ENCODE measurements at places on chromosomes 12 and 14.

DNA sequence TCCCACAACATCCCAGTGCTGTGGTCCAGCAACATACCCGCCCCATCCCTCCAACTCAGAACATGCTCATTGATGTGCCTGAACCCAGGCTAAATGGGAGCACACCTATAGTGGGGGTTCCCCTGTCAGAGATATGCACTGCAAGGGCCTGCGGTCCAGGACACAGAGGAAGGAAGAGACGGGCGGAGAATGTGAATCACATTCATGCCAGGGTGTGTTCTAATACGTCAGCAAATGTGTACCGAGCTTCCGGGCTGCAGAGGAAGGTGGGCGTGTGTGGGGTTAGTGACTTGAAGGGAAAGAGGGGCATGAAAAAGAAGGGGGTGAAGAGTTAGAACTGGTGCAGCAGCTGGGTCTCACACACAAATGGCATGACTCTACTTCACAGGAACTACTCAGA, 83.7 kb downstream of the DPF3 start:
- no peak for DNase-seq

GRCh38 chr12:1696800-1697199, 5.9 kb downstream of the ADIPOR2 start:
- DNase-seq, result no peak

DNA sequence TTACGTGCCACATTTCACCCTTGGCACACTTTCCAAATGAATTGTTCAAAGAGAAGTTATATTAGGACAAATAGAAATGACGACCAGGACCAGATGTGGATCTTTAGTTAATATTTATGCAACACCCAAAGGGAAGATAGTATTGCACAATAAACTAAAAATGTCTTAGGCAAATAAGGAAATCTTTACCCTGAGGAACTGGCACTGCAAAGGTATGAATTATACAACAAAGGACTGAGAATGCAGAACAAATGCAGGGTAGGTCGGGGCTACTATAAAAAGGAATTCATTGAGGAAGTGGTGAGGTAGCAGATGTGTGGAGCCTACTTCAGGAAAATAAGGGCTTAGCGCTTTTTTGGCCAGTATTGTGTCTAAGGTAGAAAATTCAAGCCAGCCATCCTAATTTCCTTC, 3.9 kb upstream of the TMTC2 start:
- DNase-seq, result no peak

DNA sequence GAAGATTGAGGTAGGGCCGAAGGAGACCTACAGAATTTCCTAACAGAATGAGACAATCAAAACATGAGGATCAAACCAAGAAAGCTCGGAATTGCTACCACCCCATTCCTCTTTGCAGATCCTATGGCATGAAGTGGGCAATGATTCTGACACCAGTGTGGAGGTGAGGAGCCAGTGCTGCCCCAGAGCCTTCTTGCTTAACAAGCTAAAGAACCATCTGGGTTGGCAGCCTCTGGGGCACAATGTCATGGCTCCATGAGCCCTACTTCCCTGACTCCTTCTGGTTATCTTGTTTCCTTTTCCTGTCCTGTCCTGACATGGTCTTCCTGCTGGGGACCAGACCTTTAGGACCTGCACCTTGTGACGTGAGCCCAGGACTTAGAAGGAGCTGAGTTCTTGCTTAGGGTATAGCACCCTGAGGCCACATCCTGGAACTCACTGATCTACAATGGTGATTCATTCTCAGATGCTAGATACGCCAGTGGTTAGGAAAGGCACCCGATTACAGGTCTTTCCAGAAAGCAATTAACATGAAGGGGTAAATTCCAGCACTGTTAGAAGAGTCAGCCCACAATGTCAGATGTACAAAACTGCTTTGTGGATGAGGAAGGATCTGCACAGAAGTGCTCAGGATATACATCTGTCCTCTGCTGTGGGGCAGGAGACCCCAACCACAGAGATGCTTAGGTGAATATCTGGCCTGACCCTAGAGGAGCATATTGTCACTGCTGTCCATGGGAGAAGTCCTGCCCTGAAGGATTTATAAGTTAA, 324.2 kb downstream of the ZFP36L1 start:
- no peak for DNase-seq

GRCh38 chr12:96501133-96501761, 11.9 kb downstream of the CFAP54 start:
- no peak for DNase-seq

DNA sequence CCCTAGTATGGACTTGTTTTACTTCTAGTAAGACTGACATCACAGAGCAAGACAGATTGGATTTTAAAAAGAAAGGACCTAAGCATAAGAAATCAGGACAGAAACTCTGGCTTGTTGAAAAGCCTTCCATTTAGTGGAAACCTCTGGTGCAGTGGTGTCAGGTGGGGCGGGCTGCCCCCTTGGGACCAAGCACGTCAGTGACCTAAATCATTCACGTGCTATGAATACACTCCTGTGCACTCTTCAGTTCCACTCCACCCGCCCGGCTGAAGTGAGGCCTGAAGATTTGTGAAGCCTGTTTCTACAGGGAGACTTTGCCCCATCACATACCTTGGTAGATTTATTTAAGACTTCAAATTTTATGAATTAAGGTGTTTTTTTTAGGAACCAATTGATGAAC, 58.2 kb upstream of the STRN3 start:
- no peak for DNase-seq

- no peak for DNase-seq
Observed at GRCh38 chr12:39626033-39626814, 6.6 kb upstream of the ABCD2 start.

DNA sequence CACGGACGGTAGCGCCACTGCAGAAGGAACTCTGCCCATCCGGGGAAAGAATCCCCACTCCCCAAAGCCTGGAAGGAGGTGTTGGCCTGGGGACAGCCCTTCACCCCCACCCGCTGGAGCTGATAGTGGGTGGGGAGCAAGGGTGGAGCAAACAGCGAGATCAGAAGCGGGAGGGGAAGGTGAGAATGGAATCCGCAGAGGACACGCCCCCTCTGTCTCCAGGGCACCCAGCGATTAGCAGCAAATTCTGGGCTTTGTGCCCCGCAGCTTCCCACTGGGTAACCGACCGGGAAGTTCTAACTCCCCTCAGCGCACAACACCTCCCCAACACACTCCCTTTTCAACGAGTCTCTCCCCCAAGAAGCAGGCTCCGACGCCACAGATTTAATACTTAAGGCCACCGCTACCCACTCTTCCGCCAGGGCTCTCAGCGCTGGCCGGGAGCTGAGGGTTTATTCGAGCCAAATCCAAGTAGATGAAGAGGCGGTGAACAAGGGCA, 1.4 kb downstream of the SLC25A29 start:
- no peak for DNase-seq

DNA sequence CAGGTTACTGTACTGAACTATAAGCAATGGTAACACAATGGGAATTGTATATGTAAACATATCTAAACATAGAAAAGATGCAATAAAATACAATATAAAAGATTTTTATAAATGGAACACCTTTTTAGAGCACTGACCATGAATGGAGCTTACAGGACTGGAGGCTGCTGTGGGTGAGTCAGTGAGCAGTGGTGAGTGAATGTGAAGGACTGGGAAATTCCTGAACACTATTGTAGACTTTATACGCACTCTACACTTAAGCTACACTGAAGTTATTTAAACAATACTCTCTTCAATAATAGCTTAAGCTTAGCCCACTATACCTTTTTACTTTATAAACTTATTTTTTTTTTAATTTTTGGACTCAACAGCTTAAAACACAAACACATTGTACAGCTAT, 313.5 kb downstream of the KCNC2 start:
- DNase-seq, result no peak

DNA sequence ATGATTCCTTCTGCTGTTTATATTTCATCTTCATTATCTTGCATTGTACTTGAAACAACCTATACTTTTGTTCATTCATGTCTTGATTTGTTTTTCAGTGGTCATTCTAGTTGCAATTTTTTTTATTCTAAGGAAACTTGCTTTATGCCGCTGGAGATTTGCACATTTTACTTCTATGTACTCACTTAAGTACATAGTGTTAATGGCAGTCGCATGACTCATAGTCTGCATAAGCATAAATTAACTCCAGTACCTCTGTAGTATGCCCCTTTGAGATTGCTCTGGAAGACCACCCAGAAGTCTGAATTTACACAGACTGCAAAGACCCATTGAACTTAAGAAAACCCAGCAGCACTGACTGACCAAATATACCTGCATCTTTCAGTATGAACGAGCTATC, 77.0 kb downstream of the MSRB3 start:
- no peak for DNase-seq

DNA sequence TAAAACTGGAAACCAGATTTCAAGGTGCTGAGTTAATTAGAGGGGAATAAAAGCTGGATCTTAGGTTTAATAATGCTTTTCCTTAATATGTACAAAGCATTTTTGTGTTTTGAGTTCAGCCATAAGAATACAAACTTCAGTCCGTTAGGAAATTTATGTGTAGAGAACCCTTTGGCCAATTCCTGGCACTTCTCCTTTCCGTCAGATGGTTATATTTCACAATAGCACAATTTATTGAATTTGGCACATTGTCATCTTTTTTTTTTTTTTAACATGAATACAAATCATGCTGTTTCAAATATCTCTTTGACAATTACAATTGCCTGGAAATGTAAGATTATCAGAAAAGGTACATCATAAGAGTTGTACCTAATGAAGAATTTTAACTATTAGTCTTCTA, 56.2 kb upstream of the DDHD1 start:
- DNase-seq, result no peak

- DNase-seq, result no peak
Observed at GRCh38 chr12:88354691-88355090, 212.6 kb downstream of the TMTC3 start.

DNA sequence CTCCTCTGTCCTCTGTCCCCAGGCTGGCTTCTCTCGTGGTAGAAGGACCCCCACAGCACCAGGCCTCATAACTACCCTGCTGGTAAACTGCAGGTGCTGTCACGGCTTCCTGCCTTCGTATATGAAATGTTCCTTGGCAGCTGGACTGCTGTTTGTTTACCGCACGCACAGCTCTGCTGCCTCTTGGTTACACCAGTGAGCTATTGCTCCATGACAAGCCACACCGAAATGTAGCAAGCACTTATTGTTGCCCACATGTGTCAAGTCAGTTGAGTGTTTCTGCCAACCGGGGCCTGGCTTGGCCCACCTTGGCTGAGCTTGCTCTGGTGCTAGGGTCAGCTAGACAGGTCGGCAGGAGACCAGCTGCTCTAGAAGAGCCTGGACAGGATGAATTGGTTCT, 21.7 kb upstream of the TCL1B start:
- DNase-seq, result no peak

DNA sequence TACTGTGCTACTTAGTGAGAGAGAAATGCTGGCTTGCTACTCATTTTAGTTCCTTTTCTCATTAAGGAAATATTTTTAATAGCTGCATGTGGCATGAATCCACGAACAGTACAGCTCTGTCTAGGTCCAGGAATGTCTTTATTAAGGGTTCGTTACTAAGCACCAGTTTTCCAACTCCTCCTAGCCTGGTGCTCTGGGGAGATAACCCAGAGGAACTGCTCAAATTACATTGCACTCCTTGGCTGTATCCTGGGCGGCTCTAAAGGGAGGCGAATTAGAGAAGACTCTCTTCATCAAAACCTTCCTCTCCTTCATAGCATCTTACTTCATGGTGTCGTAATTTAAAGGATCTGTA, 101.3 kb downstream of the PPM1A start:
- DNase-seq, result no peak

GRCh38 chr14:84225268-84225667, 1304.7 kb upstream of the FLRT2 start:
- no peak for DNase-seq

GRCh38 chr12:32489070-32489469, 89.7 kb downstream of the FGD4 start:
- DNase-seq, result no peak

GRCh38 chr12:123948796-123949769, 23.5 kb downstream of the CCDC92 start:
- no peak for DNase-seq

DNA sequence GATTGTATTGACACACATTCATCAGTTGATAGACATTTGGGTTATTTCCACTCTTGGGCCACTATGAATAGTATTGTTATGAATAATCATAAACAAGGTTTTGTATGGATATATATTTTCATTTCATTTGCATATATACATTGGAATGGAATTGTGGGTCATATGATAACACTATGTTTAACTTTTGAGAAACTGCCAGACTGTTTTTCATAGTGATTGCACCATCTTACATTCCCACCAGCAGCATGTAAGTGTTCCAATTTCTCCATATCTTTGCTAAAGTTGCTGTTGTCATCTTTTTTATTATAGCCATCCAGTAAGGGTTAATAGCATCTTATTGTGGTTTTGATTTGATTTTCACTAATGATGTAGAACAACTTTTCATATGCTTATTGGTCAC, 198.5 kb upstream of the PPFIA2 start:
- no peak for DNase-seq

Measured in stimulated activated CD8-positive, alpha-beta memory T cell treated with anti-CD3 and anti-CD28 coated beads, Interleukin-4, amount 100 ng/mL, for 1 hour (primary cell).